ENCODE measurements at places on chromosomes 5 and 9.

GRCh38 chr5:39497322-39497721 is 72.5 kb upstream of the DAB2 start:
- DNase-seq: no peak

DNA sequence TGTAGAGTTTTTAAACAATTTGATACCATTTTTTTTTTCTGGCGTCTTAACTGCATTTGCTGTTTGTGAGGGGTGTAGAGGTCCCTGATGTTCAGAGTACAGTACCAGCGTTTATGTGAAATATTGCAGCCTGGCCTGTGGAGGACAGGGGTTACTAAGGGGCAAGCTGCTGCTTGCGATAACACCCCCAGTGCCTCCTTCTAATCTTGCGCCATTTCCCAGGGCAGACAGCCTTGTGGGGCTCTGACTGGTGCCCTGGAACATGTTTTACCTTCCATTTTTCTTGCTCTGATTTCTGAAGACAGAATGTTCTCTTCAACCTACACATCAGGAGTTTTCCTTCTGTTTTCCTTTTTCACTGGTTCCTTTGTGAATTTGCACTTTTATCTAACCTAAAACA is 142.9 kb downstream of the DOCK8 start:
- DNase-seq: no peak

- DNase-seq: no peak
Measured at GRCh38 chr9:92664394-92665152, 5.4 kb downstream of the IPPK start.

GRCh38 chr9:134058716-134059115 is 9.1 kb downstream of the BRD3 start:
- no peak for DNase-seq

- no peak for DNase-seq
Measured at GRCh38 chr5:153718713-153719112, 228.2 kb downstream of the GRIA1 start.

DNA sequence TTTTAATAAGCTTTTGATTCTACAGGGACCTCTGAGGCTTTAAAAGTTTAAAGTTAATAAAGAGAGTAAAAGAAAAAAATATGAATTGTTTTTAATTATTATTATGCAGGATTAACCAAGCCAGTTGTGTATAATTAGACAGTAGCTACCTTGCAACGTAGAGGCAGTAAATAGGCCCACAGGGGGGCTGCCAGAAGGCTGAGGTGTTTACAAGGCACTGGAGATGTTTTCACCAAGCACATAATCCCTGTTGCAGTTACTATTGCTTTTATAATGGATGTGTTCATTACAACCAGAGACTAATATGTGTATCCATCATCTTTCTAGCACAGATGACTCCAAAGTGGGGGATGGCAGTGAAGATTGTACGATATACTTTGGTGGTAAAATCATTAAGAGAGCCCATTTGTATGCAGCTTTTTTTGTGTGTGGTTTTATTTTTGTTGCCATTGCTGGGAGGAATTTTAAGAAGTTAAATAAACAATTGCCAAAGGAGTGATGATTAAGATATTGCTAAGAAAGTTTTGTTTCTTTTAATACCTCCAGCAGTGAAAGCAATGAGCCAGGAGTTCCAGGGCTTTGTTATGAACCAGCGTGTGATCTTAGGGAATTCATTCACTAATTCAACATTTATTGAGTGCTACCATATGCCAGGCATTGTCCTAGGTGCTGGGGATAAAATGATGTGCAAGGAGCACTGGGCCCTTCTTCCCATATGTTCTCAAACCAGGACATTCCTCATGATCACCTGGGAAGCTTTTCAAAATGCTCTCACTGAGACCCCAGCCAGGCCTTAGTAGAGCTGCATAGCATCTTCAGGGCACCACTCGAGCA is 138.7 kb upstream of the EFNA5 start:
- no peak for DNase-seq

DNA sequence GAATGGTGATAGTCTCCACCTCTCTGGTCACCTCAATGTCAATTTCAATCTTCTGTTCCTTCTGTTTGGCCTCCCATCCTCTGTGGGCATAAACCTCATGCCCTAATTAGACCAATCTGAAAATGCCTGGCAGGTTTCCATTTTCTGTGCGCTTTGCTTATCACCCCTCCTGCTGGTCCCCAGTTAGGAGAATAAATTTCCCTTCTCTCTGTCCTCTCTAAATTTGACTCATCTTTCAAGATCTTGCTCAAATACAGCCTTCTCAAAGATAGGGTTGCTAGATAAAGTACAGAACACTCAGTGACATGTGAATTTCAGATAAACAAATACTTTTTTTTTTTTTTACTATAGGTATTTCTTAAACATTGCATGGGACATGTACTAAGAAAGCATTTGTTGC is 69.4 kb upstream of the CD180 start:
- DNase-seq: no peak

DNA sequence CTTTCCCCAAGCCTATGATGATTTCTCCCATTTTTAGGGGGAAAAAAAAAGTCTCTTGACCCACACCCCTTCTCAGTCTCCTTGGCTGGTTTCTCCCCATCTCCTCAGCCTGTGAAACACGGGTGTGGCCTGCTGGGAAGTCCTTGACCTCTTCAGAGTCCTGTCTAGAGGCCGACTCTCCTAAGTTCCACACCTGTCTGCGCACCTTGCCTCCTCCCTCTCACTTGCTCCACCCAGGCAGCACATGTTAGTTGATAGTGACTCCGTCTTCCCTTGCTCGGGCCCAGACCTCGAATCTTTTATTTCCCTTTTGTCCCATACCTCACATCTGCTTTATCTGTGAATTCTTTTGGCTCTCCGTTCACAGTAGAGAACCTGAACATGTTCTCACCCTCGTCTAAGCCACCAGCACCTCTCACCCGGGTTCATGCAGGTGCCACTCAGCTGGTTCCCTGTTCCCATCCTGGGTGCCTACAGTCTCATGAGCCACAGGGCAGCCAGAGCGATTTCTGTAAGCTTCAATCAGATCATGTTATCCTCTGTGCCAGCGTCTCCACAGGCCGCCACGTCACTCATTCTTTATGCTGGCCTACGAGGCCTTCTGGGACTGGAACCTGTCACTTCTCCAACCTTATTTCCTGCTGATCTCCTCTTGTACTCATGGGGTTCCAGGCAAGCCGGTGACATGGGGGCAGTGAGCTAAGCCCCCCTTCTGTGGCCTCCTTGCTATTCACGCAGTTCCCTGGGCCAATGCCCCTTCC is 51.7 kb upstream of the LRRTM2 start:
- no peak for DNase-seq

DNA sequence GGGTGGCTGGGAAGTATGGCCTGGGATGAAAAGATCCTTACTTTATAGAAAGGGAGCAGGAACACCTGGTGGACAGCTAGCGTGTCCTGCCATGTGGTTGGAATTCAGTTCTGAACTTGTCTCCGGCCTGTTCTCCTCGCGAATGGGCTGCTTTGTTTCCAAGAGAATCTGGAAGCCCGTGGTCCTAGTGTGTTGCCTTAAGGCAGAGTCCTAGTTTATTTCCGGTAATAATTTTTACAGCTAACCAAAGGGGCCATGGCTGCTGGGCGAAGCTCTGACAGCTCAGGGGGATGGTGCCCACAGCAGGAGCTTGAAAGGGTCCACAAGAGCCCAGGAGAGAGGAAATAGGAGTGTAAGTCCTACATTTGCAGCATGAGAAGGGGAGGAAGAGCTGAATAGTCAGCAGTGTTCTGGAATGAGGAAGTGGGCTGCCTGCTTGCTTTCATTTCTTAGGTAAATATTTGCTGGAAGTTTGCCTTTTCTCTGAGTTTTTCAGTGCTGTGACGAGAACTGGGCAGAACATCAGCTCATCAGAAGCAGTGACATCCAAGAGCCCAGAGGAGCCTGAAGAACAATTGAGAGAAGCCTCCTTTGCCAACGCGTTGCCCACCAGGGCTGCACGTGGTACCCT is 13.1 kb upstream of the IGFBPL1 start:
- no peak for DNase-seq

GRCh38 chr9:3299872-3300271 is 225.9 kb downstream of the RFX3 start:
- DNase-seq: no peak

GRCh38 chr9:103990311-103990710 is 103.8 kb upstream of the SMC2 start:
- DNase-seq: no peak

DNA sequence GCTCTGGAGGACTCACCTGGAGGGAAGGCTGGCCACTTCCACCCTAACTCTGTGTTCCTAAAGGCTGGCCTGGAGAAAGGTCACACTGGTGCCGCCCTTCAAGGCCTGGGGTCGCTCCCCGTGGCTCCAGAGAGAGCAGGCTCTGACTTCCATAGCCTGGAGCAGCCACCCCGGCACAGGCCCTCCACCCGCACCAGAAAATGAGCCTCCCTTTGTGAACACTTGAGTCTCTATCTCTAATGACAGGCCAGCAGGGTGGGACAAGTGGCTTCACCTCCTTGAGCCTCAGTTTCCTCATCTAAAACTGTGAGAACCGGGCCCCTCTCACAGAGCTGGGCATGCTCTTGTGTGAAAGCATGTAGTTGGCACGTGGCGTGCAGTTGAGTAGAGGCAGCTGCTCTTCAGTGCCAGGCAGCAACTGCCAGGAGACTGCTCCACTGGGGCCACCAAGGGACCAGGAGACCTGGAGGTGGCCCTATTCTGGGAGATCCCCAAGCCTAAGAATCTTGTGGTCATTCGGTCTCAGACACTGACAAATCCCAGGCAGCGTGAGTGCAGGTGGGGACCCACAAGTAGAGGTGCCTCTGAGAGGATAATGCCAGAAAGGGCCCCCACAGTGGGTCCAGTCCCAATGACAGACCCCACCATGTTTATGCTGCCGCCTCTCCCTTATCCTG is 56.7 kb upstream of the GARNL3 start:
- DNase-seq: no peak

- DNase-seq: no peak
Measured at GRCh38 chr5:177066224-177066623, 20.5 kb upstream of the FGFR4 start.

GRCh38 chr5:151340004-151340403 is 7.4 kb downstream of the SLC36A2 start:
- no peak for DNase-seq

GRCh38 chr9:79477955-79478771 is 93.6 kb upstream of the TLE4 start:
- no peak for DNase-seq

GRCh38 chr5:157509587-157509986 is 49.6 kb downstream of the NIPAL4 start:
- no peak for DNase-seq

GRCh38 chr5:137836997-137837396 is 30.7 kb upstream of the MYOT start:
- no peak for DNase-seq

DNA sequence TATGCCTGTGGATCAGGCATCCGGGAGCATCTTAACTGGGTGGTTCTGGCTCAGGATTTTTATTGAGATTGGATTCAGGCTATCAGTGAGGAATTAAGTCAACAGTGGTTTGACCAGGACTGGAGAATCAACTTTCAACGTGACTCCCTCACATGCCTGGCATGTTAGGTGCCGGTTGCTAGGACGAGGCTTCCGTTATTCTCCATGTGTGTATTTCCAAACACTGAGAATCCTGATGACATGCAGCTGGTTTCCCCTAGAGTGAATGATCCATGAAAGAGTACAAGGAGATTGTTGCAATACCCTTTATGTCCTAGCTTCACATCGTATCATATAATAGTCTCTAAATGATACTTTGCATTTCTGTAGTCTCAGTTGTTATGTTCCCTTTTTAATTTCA is 529.2 kb downstream of the ANXA1 start:
- no peak for DNase-seq

Measured in stimulated activated CD4-positive, alpha-beta T cell treated with anti-CD3 and anti-CD28 coated beads, Interleukin-1b, Interleukin-23, amount 100 ng/mL, for 1 hour (primary cell).